Fibroblast of the aortic adventitia (primary cell): ENCODE measurements at places on chromosomes 5 and 9. TPM values are rescaled to one million over a fixed set of nuclear protein-coding genes. Genes with fewer than 3 reads are reported as not detected.

FOXD4L4 gene
- 0.09 TPM in 1 of 2 replicates, not detected in the other for total RNA-seq

SV2C gene
- 0.08 TPM in 1 of 2 replicates, not detected in the other for total RNA-seq

MSX2 gene
- total RNA-seq = under 0.01 and 0.82 TPM in 2 replicates

BHMT2 gene
- total RNA-seq = 5.0 and 6.8 TPM in 2 replicates

NUTM2F gene
- total RNA-seq = not detected in 2 replicates

SPATA31D1 gene
- not detected in 2 replicates for total RNA-seq

SAXO1 gene
- total RNA-seq = 0.08 and 0.18 TPM in 2 replicates

ZNF658 gene
- 2.2 and 6.4 TPM in 2 replicates for total RNA-seq

TRIM7 gene
- total RNA-seq = 0.74 and 3.3 TPM in 2 replicates

NR2F1 gene
- 8.0 and 20.5 TPM in 2 replicates for total RNA-seq

ZFP37 gene
- 0.82 and 3.6 TPM in 2 replicates for total RNA-seq

DRD1 gene
- total RNA-seq = 0.18 TPM in 1 of 2 replicates, not detected in the other

LRRTM2 gene
- 0.33 and 3.6 TPM in 2 replicates for total RNA-seq
